ENCODE measurements at places on chromosomes 4 and X.

DNA sequence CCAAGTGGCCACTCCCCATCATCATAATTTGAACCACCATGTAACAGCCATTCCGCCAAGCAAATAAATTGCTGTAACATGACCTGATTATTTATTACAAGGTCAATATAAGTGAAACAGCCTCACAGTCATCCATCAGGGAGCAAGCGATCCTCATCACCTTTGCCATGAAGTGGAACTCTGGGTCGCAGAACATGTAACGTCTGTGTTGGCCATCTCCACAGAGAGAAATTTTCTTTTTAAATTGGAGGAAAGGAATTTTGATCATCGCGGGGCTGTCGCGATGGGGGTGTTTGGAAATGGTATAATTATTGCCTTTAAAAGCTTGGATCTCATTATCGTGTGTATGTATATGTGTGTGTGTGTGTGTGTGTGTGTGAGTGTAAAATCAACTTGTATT is 90.2 kb downstream of the SHOX start:
- no peak for DNase-seq

GRCh38 chr4:140374130-140374477 is 658 bp downstream of the SCOC start:
- no peak for DNase-seq

- no peak for DNase-seq
These were observed 28.2 kb downstream of the FGFBP1 start for GRCh38 chr4:15910155-15910940.

GRCh38 chr4:7140692-7141069 is 51.7 kb upstream of the SORCS2 start:
- no peak for DNase-seq

DNA sequence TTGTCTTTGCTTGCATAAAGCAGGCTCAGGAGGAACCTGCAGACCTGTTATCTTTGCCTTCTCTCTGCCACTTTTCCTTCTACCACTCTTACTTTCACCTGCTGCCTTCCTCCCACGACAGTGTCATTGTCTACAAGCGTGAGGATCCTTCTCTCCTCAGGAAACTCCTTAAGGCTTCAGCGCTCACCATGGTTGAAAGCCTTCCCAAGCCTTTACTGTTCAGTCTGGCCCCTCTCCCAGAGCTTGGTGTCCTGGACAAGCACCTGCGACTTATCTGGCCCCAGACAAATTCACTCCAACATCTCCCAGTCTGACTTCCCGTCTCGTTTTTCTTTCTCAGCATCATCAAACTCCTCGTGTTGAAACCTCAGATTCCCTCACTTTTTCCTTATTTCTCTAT is 31.0 kb downstream of the CC2D2A start:
- DNase-seq: no peak

- DNase-seq: no peak
These were observed 72.4 kb upstream of the TLR2 start for GRCh38 chr4:153611679-153612078.

- no peak for DNase-seq
These were observed 69.4 kb upstream of the ZNF518B start for GRCh38 chr4:10526429-10527222.

GRCh38 chr4:52659722-52660261 is 691 bp upstream of the USP46 start:
- DNase-seq: no peak

DNA sequence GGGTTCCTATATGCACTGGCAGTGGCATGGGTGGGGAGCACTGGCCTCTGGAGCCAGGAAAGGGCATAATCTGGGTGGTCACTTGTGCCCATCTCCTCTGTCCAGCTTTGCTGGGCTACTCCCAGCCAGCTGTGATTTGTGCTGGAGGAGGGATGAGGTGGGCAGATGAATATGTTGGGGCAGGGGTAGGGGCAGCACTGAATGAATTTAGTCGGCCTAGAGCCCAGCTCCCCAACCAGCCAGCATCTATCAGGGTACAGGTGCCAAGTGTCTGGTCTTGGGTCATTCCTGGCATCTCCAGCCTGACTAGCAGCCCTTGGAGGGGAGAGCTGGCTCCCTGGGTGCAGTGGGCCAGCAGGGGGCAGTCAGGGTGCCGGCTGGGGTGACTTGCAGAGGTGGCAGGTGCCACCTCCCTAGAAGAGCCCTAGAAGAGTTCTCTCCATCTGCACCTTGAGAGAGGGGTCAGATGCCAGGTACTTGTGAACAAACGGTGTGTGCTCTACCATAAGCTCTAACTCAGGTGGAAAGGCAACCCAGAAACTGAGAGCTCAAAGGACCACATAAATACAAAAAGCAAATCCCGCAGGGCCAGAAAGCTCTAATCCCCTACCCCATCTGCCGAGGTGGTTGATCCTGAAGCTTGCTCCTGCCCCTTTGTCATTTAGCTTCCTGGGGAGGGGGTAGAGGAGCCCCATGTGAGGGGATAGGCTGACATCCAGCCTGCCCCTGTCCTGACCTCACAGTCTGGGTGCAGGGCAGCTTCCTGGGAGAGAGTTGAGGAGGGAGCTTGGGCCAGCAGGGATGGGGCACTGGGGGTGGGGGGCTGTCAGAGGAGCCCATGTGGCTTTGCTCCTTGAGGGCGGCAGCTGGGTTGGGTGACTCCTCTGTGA is 2.2 kb downstream of the SORCS2 start:
- DNase-seq: no peak

DNA sequence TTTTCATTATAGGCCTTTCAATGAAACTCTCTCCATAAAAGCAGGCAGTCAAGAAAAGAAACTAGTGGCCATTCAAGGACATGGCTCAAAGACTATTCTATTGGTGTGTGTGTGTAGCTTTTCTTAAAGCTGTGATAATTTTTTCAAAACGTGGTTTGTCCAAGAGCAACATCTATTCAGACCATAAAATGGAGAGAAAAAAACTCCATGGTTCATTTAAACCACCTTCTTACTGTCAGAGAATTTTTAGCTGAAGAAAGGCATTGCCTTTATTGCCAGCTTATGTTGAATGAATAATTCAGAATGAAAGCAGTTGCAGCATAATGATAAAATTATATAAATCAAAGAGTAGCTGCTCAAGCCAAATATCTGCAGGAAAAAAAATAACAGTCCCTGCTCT is 325.5 kb downstream of the PCDH18 start:
- DNase-seq: no peak

DNA sequence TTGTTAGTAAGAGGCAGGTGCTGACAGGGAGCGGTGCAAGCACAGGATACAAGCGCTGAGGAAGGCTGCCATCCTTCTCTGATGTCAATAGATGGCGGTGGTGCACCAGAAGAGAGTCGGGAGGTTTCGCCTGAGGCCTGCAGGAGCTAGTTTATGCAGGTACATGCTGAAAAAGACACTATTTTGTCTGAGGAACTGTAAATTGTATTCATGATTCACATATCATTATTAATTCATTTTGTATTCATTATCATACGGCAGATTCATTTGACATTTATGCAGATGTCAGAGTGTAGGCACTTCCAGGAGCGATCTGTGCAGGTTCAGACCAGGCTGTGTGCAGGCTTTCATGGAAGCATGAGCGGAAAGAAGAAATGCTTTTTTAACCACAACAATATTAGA is 824.0 kb downstream of the STIM2 start:
- no peak for DNase-seq

DNA sequence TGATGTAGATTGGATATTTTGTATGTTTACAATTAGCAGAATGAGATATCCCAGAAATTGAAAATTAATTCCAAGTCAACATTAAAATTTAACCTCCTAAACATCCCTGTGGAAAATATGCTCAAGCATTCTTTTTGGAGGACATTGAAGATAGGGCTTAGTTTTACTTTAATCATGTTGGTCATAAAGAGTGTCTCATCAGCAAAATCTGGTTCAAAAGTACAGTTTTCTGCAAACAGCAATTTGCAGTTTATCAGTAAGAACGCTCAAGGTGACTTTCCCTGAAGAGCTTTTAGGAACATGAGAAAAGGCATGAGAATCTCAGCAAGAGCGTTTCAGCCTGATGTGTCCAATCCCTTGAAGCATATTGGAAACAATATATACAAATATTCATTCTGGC is 889.8 kb downstream of the CENPC start:
- DNase-seq: no peak
